ENCODE measurements at places on chromosomes 13 and 19. TPM values are rescaled to one million over a fixed set of nuclear protein-coding genes. Genes with fewer than 3 reads are reported as not detected.

- DNase-seq, result no peak
Observed at GRCh38 chr13:42707586-42707985, 73.8 kb upstream of the FAM216B start.

DNA sequence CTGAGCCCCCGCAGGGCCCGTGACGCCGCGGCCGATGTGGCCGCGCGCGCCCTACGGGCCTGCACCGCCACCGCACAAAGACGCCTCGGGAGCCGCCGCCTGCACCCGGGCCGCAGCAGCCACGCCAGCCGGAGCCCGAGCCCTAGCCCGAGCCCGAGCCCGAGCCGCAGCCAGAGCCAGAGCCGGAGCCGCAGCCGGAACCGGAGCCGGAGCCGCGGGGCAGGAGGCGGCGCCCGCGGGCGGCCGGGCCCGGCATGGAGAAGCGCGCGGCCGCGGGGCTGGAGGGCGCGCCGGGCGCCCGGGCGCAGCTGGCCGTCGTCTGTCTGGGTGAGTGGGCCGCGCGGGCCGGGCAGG, 379 bp downstream of the LRP3 start:
- peak; percentile 17 for DNase-seq

DNA sequence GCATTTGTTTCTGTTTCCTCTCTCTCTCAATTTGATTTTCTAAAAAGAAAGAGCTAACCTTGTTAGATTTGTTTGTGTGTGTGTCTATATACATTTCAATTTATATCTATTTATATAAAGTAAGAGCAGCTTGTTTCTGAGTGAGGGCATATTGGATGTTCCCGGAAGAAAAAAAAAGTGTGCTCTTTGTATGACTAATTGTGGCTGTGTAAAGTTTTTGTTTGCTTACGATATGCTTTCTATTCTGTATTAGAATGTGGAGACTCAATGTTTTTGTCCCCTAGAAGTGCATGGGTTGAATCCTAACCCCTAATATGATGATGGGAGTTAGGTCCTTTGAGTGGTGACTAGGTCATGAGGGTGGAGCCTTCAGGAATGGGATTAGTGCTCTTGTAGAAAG, 66.6 kb upstream of the C1QTNF9B start:
- no peak for DNase-seq

PNMA8C gene
- total RNA-seq, result not detected

GRCh38 chr13:39588384-39588783, 14.6 kb downstream of the LHFPL6 start:
- no peak for DNase-seq

CABP5 gene
- total RNA-seq, result not detected

RNF113B gene
- total RNA-seq, result not detected

USHBP1 gene
- total RNA-seq, result not detected

- DNase-seq, result peak; percentile 45
Observed at GRCh38 chr19:34365463-34366401, 736 bp downstream of the GPI start.

ACP5 gene
- total RNA-seq, result 10.3 TPM

DNA sequence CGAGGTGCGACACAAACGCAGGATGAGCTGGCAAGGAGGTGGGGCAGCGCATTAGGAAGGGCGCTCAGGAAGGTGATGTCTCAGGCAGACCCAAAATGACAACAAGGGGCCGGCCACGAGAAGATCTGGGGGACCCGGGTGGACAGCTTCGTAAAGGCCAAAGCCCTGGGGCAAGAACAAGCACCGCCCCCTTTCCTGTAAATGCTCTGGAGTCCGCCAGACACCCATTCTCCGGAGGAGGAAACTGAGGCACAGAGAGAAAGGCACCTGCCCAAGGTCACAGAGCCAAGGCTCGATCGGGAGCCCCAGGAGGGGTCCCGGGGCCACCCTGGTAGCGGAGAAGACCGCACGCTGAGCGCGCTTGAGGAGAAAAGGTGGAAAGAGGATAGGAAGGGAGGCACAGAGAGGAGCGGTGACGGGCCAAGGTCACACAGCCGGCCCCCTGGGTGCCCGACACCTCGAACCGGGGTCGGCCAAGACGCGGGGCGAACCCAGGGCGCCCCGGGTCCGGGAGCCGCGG, 571 bp downstream of the SAFB2 start:
- DNase-seq, result peak; percentile 50

DNA sequence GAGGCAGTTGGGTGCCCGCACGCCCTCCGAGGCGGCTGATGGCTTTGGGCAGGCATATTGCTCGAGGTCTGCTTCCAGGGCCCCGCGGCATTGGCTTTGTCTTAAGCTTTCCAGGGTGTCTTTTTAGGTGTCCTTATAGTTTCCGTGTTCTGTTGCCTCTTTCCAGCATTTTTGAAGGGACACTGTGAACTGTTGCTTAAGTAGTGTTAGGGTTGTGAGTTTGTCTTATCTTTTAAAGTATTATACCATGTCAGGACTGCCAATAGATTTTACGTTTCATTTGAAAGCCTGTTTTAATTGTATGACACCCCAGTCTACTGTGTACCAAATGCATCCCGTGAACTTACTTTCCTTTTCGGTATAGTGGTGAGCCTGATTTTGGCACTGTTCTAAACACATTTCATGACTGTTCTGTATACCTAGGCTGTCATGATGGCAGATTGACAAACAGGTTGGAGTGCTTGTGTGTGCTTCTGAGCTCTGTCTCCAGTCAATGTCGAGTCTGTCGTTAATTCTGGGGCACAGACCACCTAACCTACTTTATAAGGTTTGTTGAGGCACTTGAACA, 656 bp downstream of the PCCA start:
- DNase-seq, result peak; percentile 8

GRCh38 chr13:76387566-76387965, 498.6 kb downstream of the KCTD12 start:
- no peak for DNase-seq

- DNase-seq, result no peak
Observed at GRCh38 chr19:19477705-19478383, 37.5 kb downstream of the TSSK6 start.

CLIP3 gene
- total RNA-seq, result 0.42 TPM

- no peak for DNase-seq
Observed at GRCh38 chr19:48182434-48182833, 12.0 kb downstream of the ZSWIM9 start.

DNA sequence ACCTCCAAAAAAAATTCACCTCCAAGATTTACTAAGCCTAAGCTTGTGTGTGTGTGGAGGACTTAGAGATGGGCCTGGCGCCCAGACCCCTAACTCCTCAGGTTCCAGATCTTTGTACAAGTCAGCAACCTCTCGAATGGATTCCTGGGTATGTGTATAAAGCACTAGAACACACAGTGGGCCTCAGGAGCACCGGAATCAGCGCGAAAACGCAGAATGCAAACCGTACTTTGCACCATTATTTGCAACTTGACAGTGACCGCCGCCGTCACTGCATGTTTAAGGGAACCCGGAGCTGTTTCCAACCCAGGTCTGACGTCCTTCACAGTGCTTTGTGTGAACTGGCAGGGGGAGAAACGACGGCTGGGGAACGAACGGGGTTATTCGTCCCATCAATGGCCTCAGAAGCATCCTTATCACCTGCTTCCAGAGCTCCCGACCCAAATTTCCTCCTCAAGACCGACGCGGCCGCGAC, 688 bp downstream of the ZNF606 start:
- DNase-seq, result peak; percentile 46

DNA sequence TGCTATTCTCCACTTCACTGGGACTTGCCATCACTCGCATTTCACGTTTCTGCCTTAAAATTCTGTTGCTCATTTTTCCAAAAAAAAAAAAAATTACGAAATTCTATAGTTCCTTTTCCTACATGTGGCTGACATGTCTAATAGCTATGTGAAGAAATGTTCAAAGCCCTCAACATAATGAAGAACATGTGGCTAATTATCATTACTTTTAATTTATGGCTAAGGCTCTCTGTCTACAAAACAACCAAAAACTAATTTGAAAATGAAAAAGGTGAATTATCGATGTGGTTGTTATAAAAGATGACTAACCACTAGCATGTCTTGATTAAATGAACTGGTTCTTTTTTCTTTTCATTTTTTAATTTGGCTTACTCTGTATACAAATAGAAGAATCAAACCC, 940.0 kb downstream of the EFNB2 start:
- DNase-seq, result no peak

GRCh38 chr13:62375653-62376052, 960.0 kb upstream of the PCDH20 start:
- no peak for DNase-seq

DNA sequence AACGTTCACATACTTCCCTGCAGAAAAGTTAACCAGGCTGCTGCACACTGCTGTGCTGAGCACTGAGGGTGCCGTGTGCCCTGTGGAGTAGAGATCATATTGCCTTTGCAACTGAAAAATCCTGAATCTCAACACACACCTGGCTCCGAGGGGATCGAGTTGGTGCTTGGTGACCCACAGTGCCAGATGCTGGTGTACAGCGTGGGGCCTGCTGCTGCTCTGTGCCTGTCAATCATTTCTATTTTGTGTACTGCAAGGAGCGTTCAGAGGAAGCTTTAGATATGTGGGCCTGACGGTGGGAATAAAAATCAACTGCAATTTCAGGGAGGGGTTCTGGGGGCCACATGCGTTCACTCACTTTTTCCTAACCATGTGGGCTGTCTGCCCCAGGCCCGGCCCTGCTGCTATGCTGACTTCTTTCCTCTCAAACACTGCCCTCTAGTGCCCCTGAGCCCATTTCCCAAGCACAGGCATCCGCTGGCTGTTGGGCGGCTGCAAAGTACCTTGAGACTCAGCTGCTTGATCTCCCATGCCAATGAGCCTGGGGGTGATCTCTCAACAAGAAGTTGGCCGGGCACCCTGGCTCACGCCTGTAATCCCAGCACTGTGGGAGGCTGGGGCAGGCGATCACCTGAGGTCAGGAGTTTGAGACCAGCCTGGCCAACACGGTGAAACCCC, 9.7 kb upstream of the LENG8 start:
- peak; percentile 66 for DNase-seq
